Activated CD4-positive, alpha-beta T cell treated with anti-CD3 and anti-CD28 coated beads, Interleukin-2, Interleukin-6, amounts not matched to agents 100 ng/mL and 50 ng/mL, durations not matched to agents 16 hours and 8 hours (primary cell): ENCODE measurements at places on chromosomes 2 and 18.
A peak's percentile ranks its signal among the peaks of the same experiment; 100 is the strongest.

DNA sequence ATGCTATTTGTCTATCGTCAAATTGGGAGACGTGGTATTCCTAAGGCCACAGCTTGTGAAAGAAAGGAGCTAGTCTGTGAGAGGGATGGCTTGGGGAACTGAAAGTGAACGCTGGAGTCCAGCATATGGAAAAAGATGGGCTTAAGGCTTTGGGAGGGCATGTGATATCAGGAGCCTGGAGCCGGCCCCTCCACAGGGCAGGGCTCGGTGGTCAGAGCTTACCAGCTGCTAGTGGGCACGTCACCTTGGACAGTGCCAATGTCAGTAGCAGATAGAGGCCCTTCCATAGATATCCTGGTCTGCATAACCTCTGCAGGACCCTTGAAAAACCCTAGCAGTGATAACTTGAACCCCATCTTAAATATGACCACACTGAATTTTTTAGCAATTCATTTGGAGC lies 259.1 kb upstream of the RAB6C start:
- DNase-seq = no peak

- DNase-seq = no peak
These were observed 285.1 kb upstream of the SLC14A2 start for GRCh38 chr18:45330170-45330594.

DNA sequence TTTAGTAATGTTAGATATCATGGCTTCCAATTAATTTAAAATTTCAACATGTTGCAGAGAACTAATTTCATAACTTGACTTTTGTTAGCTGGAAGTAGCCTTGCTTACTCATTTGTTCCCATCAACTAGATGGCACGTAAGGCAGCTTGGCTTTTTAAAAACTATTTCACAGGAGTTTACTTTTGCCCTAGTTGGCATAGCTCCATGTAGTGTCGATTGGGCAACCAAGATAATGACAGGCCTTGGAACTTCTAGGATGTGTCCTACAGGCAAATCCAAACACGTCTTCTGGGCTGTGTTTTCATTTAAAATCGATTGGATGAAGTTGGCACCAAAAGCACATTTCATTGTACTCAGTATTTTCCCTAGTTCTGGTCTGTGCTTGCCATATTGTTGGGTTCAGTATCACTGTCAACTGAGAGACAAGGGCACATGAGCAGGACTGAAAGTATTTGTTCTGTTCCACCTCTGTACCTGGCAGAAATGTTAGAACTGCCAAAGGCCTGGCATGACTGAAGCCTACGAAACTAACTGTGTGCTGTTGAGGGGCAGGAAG lies 29.4 kb downstream of the HADHB start:
- no peak for DNase-seq

DNA sequence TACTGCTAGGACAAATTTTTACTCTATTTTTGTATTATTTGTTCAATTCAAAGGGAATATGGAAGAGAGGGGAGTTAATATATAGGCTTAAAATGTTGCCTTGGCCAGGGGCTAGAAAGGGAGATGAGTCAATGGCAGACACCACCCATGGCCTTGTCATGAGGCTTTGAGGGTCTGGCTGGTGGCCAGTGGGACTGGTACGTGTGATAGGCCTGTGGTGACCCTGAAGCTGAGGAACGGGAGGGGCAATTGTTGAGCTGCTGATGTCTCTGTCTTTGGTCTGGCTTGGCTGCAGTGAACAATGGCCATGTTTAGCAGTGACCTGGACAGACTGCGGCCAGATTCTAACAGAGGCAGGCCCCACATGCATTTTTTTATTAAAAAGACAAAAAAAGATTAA lies 18.5 kb downstream of the GKN1 start:
- no peak for DNase-seq

GRCh38 chr2:43559391-43560230 lies 36.2 kb downstream of the THADA start:
- DNase-seq = peak; percentile 80

DNA sequence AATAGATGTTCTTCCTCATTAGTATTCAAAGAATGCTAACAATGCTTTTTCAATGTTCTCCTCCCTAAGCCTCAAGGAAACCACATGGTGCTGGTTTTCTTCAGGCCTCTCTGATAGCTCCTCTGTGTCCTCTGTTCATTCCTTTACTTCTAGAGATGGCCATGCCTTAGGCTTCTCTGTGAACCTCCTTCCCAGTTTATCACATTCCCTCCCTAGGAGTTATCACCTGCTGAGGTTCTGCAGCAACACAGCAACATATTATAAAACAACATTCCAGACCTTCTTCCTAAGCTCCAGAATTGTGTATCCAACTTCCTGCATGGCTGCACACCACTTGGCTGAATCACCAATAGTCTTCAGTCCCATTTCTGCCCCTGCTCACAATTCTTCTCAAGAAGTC lies 325.5 kb downstream of the IRS1 start:
- no peak for DNase-seq

DNA sequence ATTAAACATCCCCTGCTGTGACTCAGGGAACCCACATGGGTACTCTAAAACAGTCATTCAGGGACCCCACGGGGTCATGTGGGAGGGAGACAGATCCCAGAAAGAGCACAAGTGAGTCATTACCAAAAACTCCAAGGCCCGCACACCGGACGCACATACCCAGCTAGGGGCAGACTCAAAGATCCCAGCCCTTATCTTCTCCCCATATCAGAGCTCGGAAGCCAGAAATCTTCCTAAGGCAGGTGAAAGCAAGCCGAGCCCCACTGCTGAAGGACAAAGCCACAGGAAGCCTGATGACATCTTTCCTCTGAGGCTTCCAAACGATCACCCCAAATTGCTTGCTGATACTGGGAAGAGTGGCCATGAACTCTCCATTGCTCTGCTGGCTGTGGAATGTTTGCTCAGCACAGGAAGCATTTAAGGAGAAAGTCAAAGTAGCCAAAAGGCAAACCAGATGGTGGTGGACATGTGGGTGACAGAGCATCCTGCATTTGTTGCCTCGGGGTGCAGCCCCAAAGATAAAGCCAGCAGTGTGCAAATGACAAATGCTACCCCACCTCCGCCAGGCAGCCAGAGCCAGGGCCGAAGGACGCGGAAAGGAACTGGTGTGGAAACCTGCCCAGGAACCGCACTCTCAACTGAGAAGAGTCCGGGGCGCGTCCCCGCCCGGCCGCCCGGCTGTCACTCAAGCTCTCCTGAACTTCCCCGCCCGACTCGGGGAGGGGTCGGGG lies 784 bp downstream of the ACTR1B start:
- DNase-seq = peak; percentile 95

GRCh38 chr18:11324510-11324909 lies 175.1 kb upstream of the PIEZO2 start:
- DNase-seq = no peak

GRCh38 chr2:68748568-68748967 lies 14.0 kb downstream of the ARHGAP25 start:
- DNase-seq = no peak

GRCh38 chr2:208466920-208467298 lies 60.3 kb downstream of the PTH2R start:
- DNase-seq = no peak

- no peak for DNase-seq
These were observed 815 bp downstream of the CNDP1 start for GRCh38 chr18:74534981-74535649.

DNA sequence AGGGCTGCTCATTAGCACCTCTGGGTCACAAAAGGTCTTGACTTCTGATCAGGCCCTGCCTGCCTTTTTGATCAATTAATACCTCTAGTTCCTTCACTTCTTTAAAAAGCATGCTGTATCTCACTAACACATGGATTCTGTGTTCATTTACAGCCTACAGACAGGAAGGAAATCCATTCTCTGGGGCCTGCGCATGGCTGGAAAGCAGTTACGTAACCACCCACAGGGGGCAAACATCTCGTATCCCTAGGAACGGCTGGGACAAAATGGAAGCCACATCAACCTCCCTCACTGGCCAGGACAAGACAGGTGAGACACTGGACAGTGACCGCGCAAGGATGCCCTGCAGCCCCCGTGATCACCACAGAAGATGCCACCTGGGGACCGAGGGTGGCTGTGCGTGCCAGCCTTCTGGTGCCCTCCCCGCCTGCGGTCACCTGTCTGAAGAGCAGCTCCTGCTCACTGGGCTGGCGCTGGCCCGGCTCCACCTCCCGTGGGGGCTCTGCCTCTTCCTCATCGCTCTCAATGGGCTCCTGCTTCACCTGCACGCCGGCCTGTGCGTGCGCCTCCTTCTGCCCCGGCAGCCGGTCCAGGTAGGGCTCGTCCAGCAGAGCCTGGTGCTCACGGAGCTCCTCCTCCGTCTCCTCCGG lies 266.9 kb downstream of the TWIST2 start:
- no peak for DNase-seq

- DNase-seq = no peak
These were observed 48.9 kb upstream of the EMILIN2 start for GRCh38 chr18:2797951-2798350.

- no peak for DNase-seq
These were observed 1210.3 kb upstream of the ZEB2 start for GRCh38 chr2:145729993-145730770.

DNA sequence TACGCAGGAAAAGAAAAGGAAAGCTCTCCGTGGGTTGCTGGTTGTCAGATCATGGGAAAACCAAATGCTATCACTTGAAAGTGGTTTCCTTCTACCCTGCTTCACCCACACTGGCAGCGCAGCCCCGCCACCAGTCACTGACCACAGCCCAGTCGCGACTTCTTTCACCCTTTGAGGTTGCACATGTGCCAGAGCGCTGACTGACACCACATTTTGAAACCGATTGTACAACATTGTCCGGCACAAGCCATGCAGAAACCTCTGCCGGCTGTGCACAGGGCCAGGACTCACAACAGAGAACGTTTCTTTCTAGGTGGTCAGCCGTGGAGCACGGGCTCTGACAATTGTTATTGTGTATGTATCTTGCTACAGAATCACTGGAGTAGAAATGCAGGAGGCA lies 827.2 kb upstream of the POU3F3 start:
- DNase-seq = no peak

GRCh38 chr2:60560734-60561644 lies 7.5 kb upstream of the BCL11A start:
- DNase-seq = peak; percentile 57

- DNase-seq = no peak
These were observed 249.8 kb upstream of the ATP5MC3 start for GRCh38 chr2:175431101-175431946.

DNA sequence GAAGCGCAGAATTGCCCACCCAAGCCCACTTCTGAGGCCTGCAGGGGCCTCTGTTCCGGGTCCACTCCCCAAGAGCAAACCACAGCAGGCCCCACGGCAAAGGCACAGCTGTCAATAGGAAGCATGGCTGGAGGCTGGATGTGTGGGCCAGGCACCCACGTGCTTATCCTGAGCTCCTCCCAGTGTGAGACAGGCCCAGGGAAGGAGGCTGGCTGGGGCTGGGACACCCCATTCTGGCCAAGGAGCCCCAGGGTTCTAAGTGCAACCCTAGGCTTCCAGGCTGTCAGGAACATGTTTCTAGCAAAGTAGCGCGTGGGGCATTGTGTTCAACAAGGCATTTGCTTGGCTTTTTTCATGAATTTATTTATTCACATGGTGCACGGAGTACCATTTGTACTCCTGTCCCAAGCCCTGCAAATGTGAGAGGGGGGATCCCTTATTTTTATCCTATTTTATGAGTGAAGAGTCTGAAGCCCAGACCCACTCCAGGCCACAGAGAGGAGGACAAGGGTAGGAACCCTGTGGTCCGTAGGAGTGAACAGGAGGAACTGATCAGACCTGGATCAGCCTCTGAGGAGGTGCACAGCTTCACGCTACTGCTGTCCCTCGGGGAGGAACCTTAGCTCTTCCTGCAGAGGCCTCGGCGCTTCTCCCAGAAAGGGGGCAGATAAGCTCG lies 6.1 kb upstream of the RAB17 start:
- no peak for DNase-seq

- DNase-seq = no peak
These were observed 143.4 kb downstream of the TMEM17 start for GRCh38 chr2:62362561-62362960.
